CD4-positive, alpha-beta T cell (primary cell): ENCODE measurements at places on chromosomes 7 and 10.

DNA sequence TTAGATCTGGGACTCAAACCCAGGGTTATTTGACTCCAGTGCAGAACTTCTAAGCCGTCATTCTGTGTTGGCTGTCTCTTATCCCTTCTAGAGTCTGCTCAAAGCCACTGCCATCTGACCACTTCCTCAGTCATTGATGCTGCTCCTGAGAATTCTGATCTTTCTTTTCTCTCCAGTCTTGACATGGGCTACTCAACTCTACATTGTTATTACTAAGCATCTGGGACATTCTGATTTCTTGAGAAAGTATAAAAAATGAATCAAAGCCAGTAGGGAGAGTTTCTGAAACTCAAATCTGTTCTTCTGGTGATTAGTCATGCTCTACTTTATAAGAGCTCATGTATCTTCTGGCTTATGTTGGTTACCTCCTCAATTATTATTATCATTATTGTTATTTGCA, 48.7 kb downstream of the ANK3 start:
- DNase-seq: no peak

- DNase-seq: no peak
These were observed 25.9 kb downstream of the VAX1 start for GRCh38 chr10:117112220-117112619.

GRCh38 chr7:39217783-39218182, 240.1 kb downstream of the POU6F2 start:
- DNase-seq: no peak

DNA sequence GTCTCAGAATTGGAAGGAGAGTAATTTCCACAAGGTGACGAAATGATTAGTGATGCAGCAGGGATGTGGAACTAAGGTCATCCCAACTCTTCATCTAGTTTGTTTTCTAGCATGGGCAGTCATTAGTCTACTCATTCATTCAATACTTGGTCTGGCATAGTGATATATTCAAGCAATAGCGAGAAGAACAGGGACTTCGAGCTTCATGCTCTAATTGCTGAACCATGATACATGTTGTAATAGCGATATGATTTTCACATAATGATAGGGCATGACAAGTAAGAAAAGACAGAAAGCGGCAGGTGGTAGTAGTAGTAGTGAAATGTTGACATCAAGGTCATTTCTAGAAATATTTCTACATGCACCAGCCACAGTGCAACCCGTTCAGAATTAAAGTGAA, 652.1 kb downstream of the PHTF2 start:
- DNase-seq: no peak

DNA sequence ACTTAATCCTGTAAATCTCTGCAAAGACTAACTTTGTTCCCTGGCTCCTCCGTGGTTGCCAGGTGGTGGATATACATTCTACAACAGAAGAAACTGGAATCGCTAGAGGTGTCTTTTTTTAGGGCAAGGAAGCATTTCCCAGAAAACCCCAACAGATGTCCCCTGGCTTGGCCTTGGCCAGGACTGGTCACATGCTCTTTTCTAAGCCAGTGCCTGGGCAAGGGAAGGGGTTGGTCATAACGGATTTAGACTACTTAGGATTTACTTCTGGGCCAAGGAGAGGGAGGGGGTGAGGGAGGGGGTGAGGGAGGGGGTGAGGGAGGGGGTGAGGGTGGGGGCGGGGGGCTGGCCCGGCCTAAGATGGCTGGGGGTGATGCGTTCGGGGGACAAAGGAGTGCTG, 105.7 kb downstream of the SNX10 start:
- no peak for DNase-seq
